Memory B cell (primary cell): ENCODE measurements at places on chromosomes 2 and 18.

GRCh38 chr2:20603791-20604190, 47.1 kb downstream of the HS1BP3 start:
- no peaks in the 10 kb centered on the region for H3K4me1 ChIP-seq
- no peak overlapping the region for H3K27ac ChIP-seq
- peaks cover 6% of the 10 kb centered on the region for H3K36me3 ChIP-seq
- no peak overlapping the region for H3K4me3 ChIP-seq

DNA sequence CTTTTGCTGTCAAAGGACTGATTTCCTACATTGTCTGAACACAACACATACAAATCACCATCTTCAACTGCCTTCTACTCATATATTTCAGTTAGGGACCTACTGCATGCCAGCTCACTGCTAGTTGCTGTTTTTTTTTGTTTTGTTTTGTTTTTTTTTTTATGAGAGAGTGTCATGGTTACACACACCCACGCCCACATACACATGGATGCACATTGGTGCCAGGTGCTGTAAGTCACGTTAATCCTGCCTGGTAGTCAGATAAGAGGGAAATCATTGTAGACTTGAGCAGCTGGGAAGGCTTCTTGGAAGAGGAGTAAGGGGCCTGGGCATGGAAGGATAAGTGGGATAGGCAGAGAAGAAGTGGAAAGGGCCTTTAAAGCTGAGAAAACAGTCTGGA, 209.9 kb downstream of the TDRD15 start:
- H3K27ac ChIP-seq = no peak overlapping the region
- no peak overlapping the region for H3K4me3 ChIP-seq
- H3K4me1 ChIP-seq = no peaks in the 10 kb centered on the region
- peaks cover 1% of the 10 kb centered on the region for H3K27me3 ChIP-seq

GRCh38 chr2:188580738-188581137, 289.1 kb downstream of the GULP1 start:
- no peak for DNase-seq
- H3K36me3 ChIP-seq = no peaks in the 10 kb centered on the region
- H3K4me3 ChIP-seq = no peak overlapping the region

- H3K4me1 ChIP-seq = peaks cover 18% of the 10 kb centered on the region
- no peak overlapping the region for H3K4me3 ChIP-seq
- H3K36me3 ChIP-seq = peaks cover 5% of the 10 kb centered on the region
- H3K27ac ChIP-seq = peak overlapping the region; percentile 41
- H3K27me3 ChIP-seq = no peaks in the 10 kb centered on the region
Observed at GRCh38 chr2:61530749-61531148, 7.4 kb downstream of the XPO1 start.

GRCh38 chr18:42183746-42184145, 228.7 kb downstream of the PIK3C3 start:
- H3K4me3 ChIP-seq = no peak overlapping the region
- peaks cover 3% of the 10 kb centered on the region for H3K4me1 ChIP-seq
- DNase-seq = no peak
- H3K27me3 ChIP-seq = peaks cover 2% of the 10 kb centered on the region
- no peak overlapping the region for H3K27ac ChIP-seq

- H3K27ac ChIP-seq = no peak overlapping the region
- no peak for DNase-seq
- peak overlapping the region; percentile 4 for H3K4me3 ChIP-seq
- peaks cover 5% of the 10 kb centered on the region for H3K4me1 ChIP-seq
Observed at GRCh38 chr2:147297820-147298219, 547.0 kb upstream of the ACVR2A start.

GRCh38 chr2:101231937-101232730, 20.6 kb upstream of the CNOT11 start:
- H3K27me3 ChIP-seq = peaks cover 16% of the 10 kb centered on the region
- H3K36me3 ChIP-seq = peaks cover 17% of the 10 kb centered on the region
- no peak overlapping the region for H3K4me3 ChIP-seq
- H3K27ac ChIP-seq = no peak overlapping the region
- no peak for DNase-seq

GRCh38 chr2:108637304-108637669, 82.0 kb upstream of the RANBP2 start:
- H3K27ac ChIP-seq = no peak overlapping the region
- no peaks in the 10 kb centered on the region for H3K36me3 ChIP-seq
- no peak for DNase-seq

DNA sequence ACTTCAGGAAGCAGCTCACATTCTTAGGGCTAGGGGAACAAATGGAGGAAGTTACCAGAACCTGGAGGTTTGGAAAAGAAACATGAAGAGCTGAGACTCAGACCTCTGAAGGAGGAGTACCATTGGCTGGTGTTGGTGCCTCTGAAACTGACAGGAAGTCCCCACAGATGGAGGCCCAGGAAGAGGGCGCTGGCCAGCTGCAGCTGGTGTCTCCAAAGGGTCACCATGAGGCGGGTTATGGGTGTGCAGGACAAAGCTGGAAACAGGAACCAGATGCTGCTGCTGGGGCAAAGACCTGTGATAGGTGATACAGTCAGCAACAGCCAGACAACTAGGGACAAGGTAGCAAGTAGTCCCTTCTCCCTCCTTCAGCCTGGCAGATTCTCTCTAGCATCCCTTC, 136.5 kb upstream of the SERPINE2 start:
- H3K27ac ChIP-seq = no peak overlapping the region
- H3K27me3 ChIP-seq = peaks cover 13% of the 10 kb centered on the region
- H3K36me3 ChIP-seq = no peaks in the 10 kb centered on the region

- peaks cover 4% of the 10 kb centered on the region for H3K27me3 ChIP-seq
- H3K36me3 ChIP-seq = no peaks in the 10 kb centered on the region
- no peaks in the 10 kb centered on the region for H3K4me1 ChIP-seq
- no peak overlapping the region for H3K27ac ChIP-seq
Observed at GRCh38 chr18:47618758-47619157, 311.7 kb downstream of the SMAD2 start.

- no peaks in the 10 kb centered on the region for H3K4me1 ChIP-seq
- no peaks in the 10 kb centered on the region for H3K27me3 ChIP-seq
- H3K27ac ChIP-seq = no peak overlapping the region
- H3K36me3 ChIP-seq = no peaks in the 10 kb centered on the region
Observed at GRCh38 chr2:53104263-53104662, 663.3 kb upstream of the CHAC2 start.

- no peaks in the 10 kb centered on the region for H3K27me3 ChIP-seq
- no peaks in the 10 kb centered on the region for H3K36me3 ChIP-seq
- no peak for DNase-seq
- no peak overlapping the region for H3K4me3 ChIP-seq
Observed at GRCh38 chr2:49241991-49242390, 87.7 kb upstream of the FSHR start.

DNA sequence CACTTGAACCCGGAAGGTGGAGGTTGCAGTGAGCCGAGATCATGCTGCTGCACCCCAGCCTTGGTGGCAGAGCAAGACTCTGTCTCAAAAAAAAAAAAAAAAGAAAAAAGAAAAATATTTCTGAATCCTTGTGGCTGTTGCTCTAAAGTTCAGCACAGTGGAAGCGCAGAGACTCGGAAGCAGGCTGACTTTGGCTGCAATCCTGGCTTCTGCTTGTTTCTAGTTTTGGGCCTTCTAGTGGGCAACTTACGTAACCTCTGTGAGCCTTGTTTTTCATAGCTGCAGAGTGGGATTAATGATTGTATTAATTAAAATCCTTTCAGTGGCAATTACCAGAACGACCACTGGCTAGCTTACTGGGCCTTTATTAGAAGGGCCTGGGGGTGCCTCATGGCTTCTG, 28.4 kb downstream of the GNLY start:
- peaks cover 5% of the 10 kb centered on the region for H3K27me3 ChIP-seq
- no peak overlapping the region for H3K27ac ChIP-seq
- H3K4me3 ChIP-seq = no peak overlapping the region
- no peak for DNase-seq
- H3K36me3 ChIP-seq = no peaks in the 10 kb centered on the region
- H3K4me1 ChIP-seq = no peaks in the 10 kb centered on the region

GRCh38 chr2:119482481-119483394, 41.5 kb downstream of the SCTR start:
- no peaks in the 10 kb centered on the region for H3K36me3 ChIP-seq
- no peak overlapping the region for H3K4me3 ChIP-seq
- peaks cover 9% of the 10 kb centered on the region for H3K27me3 ChIP-seq
- no peak overlapping the region for H3K27ac ChIP-seq
- peak; percentile 6 for DNase-seq
- no peaks in the 10 kb centered on the region for H3K4me1 ChIP-seq

- no peaks in the 10 kb centered on the region for H3K4me1 ChIP-seq
- no peaks in the 10 kb centered on the region for H3K36me3 ChIP-seq
- DNase-seq = no peak
Observed at GRCh38 chr2:204986641-204987040, 441.4 kb downstream of the PARD3B start.

DNA sequence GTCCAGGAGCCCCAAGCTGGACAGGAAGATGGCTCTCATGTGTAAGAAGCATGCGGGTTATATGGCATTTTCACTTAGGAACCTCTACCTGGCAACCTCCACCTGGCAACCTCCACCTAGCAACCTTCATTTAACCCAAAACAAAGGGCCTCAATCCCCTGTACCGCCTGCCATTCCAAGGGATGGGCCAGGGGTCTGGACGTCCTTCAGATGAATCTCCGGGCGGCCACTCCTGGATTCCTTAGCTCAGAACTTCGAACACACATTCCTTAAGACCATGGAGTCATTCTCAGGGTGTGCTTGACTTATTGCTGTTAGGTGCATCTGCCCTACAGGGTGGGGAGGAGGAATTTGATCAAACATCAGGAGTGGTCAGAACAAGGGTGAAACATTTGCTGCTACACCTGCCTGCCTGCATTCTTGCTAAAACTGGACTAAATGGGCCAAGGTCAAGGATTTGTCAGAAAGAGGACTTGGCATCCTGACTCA, 277.6 kb downstream of the PHLPP1 start:
- H3K4me3 ChIP-seq = no peak overlapping the region
- no peak overlapping the region for H3K27ac ChIP-seq
- H3K27me3 ChIP-seq = peaks cover 13% of the 10 kb centered on the region

DNA sequence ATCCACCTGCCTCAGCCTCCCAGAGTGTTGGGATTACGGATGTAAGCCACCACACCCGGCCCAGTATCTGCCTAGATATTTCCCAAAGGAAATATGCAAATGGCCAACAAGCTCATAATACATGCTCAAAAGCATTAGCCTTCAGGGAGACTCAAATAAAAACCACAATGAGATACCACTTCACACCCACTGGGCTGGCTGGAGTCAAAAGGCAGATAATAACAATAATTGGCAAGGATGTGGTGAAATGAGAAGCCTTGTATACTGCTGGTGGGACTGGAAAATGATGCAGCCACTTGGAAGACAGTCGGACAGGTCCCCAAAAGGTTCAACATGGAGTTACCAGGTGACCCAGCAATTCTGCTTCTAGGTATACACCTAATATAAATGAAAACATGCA, 20.5 kb upstream of the ZNF516 start:
- H3K4me1 ChIP-seq = peaks cover 7% of the 10 kb centered on the region
- no peak for DNase-seq
- no peaks in the 10 kb centered on the region for H3K36me3 ChIP-seq
- no peak overlapping the region for H3K4me3 ChIP-seq

DNA sequence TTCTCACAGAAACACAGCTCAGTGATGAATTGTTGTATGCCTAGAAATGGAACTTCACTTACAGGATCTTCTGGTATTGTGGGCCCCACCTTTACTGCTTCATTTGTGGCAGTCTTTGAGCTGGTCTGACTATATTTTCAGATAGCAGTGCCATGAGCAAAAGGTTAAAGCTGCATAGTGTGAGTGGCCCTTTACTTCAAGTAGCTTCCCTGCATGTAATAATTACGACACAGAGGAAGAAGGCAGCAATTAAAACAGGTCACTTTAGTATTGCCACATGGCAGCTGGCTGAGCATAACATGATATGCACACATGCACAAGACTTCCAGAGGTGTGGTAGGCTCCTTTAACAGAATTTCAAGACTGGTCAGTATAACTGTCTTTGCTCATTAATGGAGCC, 426.3 kb upstream of the ZEB2 start:
- no peak for DNase-seq
- H3K27ac ChIP-seq = no peak overlapping the region
- no peaks in the 10 kb centered on the region for H3K36me3 ChIP-seq
- peaks cover 2% of the 10 kb centered on the region for H3K27me3 ChIP-seq

DNA sequence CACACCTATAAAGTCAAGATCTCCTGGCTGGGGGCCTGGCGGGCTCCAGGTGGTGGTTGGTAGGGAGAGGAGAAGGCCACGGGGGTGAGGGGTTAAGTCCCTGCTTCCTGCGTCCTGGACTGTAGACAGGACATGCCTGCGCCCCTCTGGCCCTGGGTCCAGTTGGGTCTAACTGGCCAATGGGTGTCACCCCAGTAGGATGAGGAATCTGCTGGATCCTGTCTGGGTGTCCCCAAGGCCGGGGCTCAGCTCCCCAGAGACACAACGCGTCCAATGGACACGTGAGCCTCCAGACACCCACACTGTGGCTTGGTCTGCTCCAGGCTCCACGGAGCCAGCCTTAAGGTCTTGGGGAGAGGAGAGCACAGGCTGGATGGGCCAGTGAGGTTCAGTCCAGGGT, 19.6 kb downstream of the AQP12A start:
- H3K27me3 ChIP-seq = peaks cover 14% of the 10 kb centered on the region
- DNase-seq = no peak
- H3K4me1 ChIP-seq = no peaks in the 10 kb centered on the region
- no peak overlapping the region for H3K4me3 ChIP-seq
- no peaks in the 10 kb centered on the region for H3K36me3 ChIP-seq

DNA sequence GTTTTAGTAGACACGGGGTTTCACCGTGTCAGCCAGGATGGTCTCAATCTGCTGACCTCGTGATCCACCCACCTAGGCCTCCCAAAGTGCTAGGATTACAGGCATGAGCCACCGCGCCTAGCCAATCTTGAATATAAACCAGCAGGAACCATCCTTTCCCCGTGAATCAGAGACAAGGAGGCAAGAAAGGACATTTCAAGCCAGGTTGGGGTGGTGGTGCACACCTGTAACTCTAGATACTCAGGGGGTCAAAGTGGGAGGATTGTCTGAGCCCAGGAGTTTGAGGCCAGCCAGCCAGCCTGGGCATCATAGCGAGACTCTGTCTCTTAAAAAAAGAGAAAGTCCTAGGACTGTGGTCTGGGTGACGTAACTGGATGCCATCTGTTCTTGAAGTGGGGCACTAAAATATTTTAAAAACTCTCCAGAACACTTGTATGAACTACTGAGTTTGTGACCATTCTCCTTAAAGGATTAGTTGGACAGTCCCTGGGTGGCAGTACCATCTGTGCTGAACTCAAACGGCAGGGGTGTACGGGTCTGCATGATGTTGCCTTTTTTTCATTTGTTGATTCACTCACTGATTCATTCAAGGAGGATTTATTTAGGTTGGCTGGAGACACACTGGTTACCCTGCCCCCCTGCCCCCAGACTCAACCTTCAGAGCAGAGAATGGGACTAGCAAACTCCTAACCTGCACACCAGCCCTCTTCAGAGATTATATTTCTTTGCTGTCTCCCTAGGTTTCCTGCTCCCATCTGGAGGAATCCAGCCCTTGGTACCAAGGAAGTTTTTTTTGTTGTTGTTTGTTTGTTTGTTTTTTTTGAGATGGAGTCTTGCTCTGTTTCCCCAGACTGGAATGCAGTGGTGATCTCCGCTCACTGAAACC, 2.9 kb upstream of the TLX2 start:
- DNase-seq = no peak
- peaks cover 4% of the 10 kb centered on the region for H3K36me3 ChIP-seq
- no peak overlapping the region for H3K4me3 ChIP-seq
- H3K4me1 ChIP-seq = peaks cover 17% of the 10 kb centered on the region

- H3K4me1 ChIP-seq = no peaks in the 10 kb centered on the region
- no peak overlapping the region for H3K27ac ChIP-seq
- no peaks in the 10 kb centered on the region for H3K27me3 ChIP-seq
- H3K36me3 ChIP-seq = peaks cover 12% of the 10 kb centered on the region
- DNase-seq = no peak
Observed at GRCh38 chr2:24855726-24856125, 62.5 kb downstream of the CENPO start.

GRCh38 chr2:29314816-29315571, 199.8 kb downstream of the CLIP4 start:
- H3K27ac ChIP-seq = peak overlapping the region; percentile 64
- H3K27me3 ChIP-seq = peaks cover 10% of the 10 kb centered on the region
- H3K4me3 ChIP-seq = peak overlapping the region; percentile 63
- no peaks in the 10 kb centered on the region for H3K36me3 ChIP-seq
